GM23248 (cell line): ENCODE measurements at places on chromosomes 4 and X. TPM values are rescaled to one million over a fixed set of nuclear protein-coding genes. Genes with fewer than 3 reads are reported as not detected.

The PIR gene
- total RNA-seq, result 0.76 and 1.7 TPM in 2 replicates

DNA sequence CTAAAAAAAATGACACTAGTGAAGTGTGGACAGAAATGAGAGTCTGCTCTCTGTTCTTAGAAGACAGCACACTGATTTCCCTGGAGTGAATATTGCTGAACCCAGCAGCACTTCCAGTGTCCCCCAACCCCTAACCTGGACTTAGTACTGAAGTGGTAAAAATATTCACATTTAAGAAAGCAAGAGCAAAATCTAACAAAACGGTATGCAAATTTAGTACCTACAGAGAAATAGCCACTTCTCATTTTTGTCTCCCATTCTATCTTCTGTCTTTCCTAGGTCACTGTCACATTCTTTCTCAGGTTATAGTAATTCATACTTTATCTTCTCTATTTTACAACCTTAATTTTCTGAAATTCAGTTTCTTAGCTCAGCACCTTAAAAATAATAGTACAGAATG lies 274.7 kb downstream of the CFAP299 start:
- no peak overlapping the region for H3K27ac ChIP-seq
- H3K4me3 ChIP-seq, result no peak overlapping the region
- peaks cover 13% of the 10 kb centered on the region for H3K4me1 ChIP-seq
- peaks cover 8% of the 10 kb centered on the region for H3K27me3 ChIP-seq
- no peaks in the 10 kb centered on the region for H3K36me3 ChIP-seq

GRCh38 chrX:132463411-132463810 lies 25.4 kb downstream of the MBNL3 start:
- H3K27ac ChIP-seq, result no peak overlapping the region
- H3K27me3 ChIP-seq, result no peaks in the 10 kb centered on the region
- H3K36me3 ChIP-seq, result no peaks in the 10 kb centered on the region
- no peak overlapping the region for H3K4me3 ChIP-seq
- H3K4me1 ChIP-seq, result peaks cover 8% of the 10 kb centered on the region

DNA sequence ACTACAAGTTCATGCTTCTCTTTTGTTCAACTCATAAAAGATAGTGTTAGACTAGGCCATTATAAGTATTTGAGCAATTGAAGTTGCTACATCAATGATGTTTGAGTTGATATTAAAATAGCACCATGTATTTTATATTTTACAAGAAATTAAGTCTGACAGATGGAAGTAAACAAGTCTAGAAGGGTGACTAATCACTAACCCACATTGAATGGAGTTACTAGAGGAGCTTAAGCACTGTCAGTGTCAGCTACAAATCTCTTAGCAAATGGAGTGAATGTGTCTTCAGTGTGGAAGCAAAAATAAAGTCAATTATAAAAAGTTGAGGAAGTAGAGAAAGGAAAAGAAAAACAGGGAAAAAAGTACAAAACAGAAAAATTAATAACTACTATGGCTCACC lies 592.5 kb downstream of the PCDH18 start:
- peak; percentile 7 for DNase-seq
- no peaks in the 10 kb centered on the region; the same call in 1 of the 2 replicates for H3K4me1 ChIP-seq
- no peaks in the 10 kb centered on the region for H3K27me3 ChIP-seq
- no peaks in the 10 kb centered on the region for H3K36me3 ChIP-seq
- H3K4me3 ChIP-seq, result no peak overlapping the region

DNA sequence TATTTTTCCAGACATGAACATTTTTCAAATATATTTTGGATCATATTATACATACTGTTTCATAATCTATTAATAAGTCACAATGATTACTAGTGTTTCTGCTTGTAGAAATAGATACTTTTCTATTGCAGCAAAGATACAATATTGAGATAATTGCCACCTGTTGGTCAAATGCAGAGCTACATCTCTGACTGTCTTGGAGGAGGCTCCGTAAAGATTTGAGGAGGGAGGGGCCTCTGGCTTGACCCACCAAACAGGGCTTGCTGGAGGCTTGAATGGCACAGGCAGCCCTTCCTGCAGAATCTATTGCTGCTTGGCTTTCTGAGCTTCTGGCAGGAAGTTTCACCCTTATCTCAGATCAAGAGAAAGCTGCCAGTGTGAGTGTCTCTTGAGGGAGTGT lies 99.3 kb upstream of the ARMCX2 start:
- no peaks in the 10 kb centered on the region for H3K27me3 ChIP-seq
- H3K4me1 ChIP-seq, result no peaks in the 10 kb centered on the region
- DNase-seq, result peak; percentile 60
- no peak overlapping the region for H3K4me3 ChIP-seq
- H3K36me3 ChIP-seq, result no peaks in the 10 kb centered on the region

DNA sequence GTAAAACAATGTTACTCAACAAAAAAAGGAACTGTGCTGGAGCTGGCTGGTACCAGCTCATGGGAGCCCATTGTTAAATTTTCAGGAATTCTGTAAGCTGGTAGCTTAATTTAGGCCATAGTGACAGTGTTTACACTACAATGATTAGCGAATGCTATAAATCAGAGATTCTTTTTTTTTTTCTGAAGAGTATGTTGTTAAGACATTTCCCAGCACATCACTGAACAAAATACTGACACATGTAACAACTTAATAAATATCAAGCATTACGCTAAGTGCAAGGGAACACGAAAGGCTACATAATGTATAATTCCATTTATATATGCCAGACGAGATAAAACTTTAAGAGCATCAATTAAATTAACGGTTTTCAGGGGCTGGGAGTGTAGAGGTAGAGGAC lies 4.4 kb downstream of the WDFY3 start:
- H3K4me1 ChIP-seq, result peaks cover 17% of the 10 kb centered on the region
- H3K36me3 ChIP-seq, result no peaks in the 10 kb centered on the region

DNA sequence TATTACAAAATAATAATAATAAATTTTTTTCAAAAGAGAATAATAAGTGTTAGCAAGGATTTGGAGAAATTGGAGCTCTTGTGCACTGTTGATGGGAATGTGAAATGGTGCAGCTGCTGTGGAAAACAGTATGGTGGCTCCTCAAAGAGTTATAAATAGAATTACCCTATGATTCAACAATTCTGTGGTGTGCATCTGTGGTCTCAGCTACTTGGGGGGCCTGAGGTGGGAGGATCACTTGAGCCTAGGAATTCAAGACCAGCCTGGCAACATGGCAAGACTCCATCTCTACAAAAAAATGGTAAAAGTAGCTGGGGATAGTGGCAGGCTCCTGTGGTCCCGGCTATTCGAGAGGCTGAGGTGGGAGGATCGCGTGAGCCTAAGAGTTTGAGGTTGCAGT lies 19.6 kb downstream of the MND1 start:
- H3K27ac ChIP-seq, result no peak overlapping the region
- DNase-seq, result no peak
- no peaks in the 10 kb centered on the region for H3K27me3 ChIP-seq
- no peak overlapping the region for H3K4me3 ChIP-seq
- no peaks in the 10 kb centered on the region; the same call in 1 of the 2 replicates for H3K36me3 ChIP-seq

DNA sequence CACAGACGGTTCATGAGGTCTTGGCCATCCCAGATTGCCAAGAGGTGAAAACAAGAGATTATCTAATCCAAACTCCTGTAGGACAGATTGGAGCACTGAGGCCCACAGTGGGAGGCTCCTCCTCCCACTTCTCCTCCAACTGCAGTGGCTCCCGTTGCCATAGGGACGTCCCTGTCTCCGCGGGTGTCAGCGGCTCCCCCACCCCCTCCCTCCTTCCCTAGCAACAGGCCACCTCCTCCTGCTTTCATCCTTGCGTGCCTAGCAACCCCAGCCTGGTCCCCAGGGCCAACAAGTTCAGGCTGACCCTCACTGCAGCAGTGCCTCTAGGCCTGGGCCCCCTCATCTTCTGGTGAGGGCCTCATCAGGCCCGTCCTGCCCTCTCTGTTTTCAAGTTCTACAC lies 6.8 kb upstream of the IQSEC2 start:
- H3K4me3 ChIP-seq, result no peak overlapping the region; the same call in 1 of the 2 replicates
- no peaks in the 10 kb centered on the region for H3K36me3 ChIP-seq
- no peaks in the 10 kb centered on the region for H3K27me3 ChIP-seq
- peak overlapping the region; percentile 63 for H3K27ac ChIP-seq
- H3K4me1 ChIP-seq, result peaks cover 11% of the 10 kb centered on the region

DNA sequence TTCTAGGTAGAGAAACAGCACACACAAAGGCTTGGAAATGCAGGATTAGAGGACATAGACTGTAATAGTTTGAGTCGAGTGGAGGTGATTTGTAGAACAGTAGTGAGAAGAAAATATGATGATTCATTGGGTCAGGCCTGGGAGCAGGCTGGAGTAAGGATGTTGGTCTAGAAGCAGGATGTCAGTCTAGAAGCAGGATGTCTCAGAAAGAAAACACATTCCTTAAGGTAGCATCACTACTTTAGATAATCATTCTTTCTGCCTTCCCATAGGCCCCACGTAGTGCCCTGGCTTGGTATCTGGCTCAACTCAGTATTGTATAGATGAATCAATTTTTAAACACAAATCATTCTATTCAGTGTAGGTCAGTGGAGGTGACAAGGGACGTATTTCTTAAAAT lies 11.2 kb upstream of the DACH2 start:
- no peak overlapping the region for H3K27ac ChIP-seq
- no peaks in the 10 kb centered on the region for H3K27me3 ChIP-seq
- H3K4me3 ChIP-seq, result no peak overlapping the region
- no peaks in the 10 kb centered on the region for H3K36me3 ChIP-seq

The LIMCH1 gene
- total RNA-seq, result 17.4 and 28.5 TPM in 2 replicates

The RNF128 gene
- total RNA-seq, result 0.54 TPM in 1 of 2 replicates, not detected in the other

DNA sequence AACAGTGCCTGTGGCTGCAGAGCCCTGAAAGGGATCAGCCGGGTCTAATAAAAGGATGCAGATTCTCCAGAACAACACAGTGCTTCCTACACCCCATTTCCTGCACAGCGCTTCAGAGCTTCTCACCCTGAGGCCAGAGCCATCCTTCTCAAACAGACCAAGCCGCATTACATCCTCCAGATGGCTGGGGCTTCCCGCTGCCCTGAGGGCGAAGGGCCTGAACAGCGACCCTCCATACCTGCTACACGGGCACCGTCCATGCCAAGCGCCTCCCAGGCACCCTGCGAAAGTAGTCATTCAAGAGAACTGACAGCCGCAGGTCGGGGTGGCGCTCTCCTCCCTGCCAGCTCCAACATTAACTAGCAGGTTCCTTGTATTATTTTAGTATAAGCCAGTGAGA lies 36.5 kb downstream of the ACOX3 start:
- H3K27ac ChIP-seq, result no peak overlapping the region
- H3K4me3 ChIP-seq, result no peak overlapping the region
- H3K4me1 ChIP-seq, result no peaks in the 10 kb centered on the region
- H3K27me3 ChIP-seq, result no peaks in the 10 kb centered on the region
- no peak for DNase-seq

The TRIM60 gene
- not detected in 2 replicates for total RNA-seq

The SMIM31 gene
- not detected in 2 replicates for total RNA-seq

GRCh38 chrX:154605566-154605965 lies 13.5 kb downstream of the CTAG1B start:
- no peak for DNase-seq
- no peaks in the 10 kb centered on the region for H3K36me3 ChIP-seq
- peaks cover 21% of the 10 kb centered on the region for H3K4me1 ChIP-seq
- H3K27me3 ChIP-seq, result no peaks in the 10 kb centered on the region
- H3K4me3 ChIP-seq, result no peak overlapping the region

DNA sequence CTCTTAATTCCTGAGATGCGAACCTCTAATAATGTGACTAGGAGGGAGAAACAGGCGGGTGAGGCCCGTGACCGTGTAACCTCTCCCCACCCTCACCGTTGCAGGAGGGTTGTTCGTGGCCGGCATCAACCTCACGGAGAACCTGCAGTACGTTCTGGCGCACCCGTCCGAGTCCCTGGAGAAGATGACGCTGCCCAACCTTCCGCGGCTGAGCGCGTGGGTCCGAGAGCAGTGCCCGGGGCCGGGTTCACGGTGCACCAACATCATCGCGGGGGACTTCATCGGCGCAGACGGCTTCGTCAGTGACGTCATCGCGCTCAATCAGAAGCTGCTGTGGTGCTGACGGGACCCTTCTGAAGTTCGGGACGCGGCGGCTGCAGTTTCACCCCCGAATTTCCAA lies 17.8 kb downstream of the PLCXD1 start:
- no peak for DNase-seq
- H3K36me3 ChIP-seq, result peaks cover 6% of the 10 kb centered on the region; the same call in 1 of the 2 replicates
- H3K27ac ChIP-seq, result no peak overlapping the region
- H3K4me3 ChIP-seq, result no peak overlapping the region
- H3K4me1 ChIP-seq, result no peaks in the 10 kb centered on the region

The RTL9 gene
- 0.13 and 0.97 TPM in 2 replicates for total RNA-seq

DNA sequence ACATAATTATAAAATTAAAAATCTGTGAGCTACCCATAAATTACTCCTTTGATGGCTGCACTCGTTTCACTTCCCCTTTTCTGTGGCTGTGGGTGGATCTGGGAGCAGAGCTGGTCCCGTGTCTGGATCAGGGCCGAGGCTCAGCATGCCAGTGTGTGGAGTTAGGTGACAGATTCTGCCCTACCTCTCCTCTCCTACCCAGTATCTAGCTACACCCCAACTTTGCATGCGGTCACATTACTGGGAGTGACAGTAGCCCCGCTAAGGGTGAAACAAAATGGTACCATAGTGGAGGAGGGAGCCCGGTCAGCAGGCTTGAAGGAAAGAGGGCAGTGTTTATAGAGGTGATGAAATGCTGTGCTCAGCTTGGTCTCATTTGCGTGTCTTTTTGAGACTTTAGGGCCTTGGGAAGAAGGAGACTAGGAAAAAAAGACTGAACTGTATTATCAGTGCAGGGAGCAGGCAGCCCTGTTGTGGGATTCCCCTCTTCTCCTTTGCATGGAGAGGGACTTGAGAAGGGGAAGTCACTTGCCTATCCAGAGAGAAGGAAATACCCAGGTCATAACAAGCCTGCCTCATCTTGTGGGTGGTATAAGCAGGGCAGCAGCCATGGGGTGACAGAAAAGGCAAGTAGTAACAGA lies 48.4 kb downstream of the ARHGAP10 start:
- H3K27me3 ChIP-seq, result no peaks in the 10 kb centered on the region
- no peaks in the 10 kb centered on the region for H3K36me3 ChIP-seq
- no peak for DNase-seq
- no peak overlapping the region for H3K27ac ChIP-seq
- peaks cover 17% of the 10 kb centered on the region for H3K4me1 ChIP-seq

GRCh38 chr4:139844057-139844456 lies 178.4 kb downstream of the MGST2 start:
- H3K27ac ChIP-seq, result no peak overlapping the region
- DNase-seq, result peak; percentile 46
- H3K4me3 ChIP-seq, result no peak overlapping the region
- no peaks in the 10 kb centered on the region for H3K4me1 ChIP-seq

- H3K27ac ChIP-seq, result no peak overlapping the region
- DNase-seq, result no peak
- H3K27me3 ChIP-seq, result no peaks in the 10 kb centered on the region
Measured at GRCh38 chr4:27184508-27185155, 324.0 kb downstream of the STIM2 start.

GRCh38 chr4:155712846-155713245 lies 46.0 kb upstream of the GUCY1B1 start:
- H3K4me1 ChIP-seq, result no peaks in the 10 kb centered on the region
- H3K4me3 ChIP-seq, result no peak overlapping the region
- no peaks in the 10 kb centered on the region for H3K36me3 ChIP-seq

The FANCB gene
- 6.4 and 9.7 TPM in 2 replicates for total RNA-seq

- H3K36me3 ChIP-seq, result no peaks in the 10 kb centered on the region
- no peaks in the 10 kb centered on the region; the same call in 1 of the 2 replicates for H3K4me1 ChIP-seq
- no peaks in the 10 kb centered on the region for H3K27me3 ChIP-seq
Measured at GRCh38 chr4:100054071-100054470, 104.0 kb upstream of the H2AZ1 start.

DNA sequence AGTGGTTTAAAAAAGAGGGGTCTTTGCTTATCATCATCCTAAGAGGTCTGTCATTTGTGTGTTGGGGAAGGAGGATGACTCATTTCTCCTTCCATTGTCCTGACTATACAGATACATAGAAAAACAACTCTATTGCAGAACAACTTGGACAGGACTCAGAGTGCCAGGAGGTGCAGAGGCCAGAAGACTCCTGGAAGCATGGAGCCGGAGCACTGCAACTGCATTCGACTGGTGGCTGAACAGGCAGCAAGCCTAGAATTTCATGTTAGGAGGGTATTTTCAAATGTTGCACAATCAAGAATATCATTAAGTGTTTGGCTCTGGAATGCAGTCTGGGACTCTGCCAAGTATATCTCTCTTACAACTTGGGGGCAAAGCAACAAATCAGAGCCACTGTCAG lies 35.0 kb upstream of the MAML3 start:
- H3K4me1 ChIP-seq, result 0 out of 2 replicates have a peak, but pooled peaks cover 8% of the 10 kb centered on the region
- H3K27me3 ChIP-seq, result no peaks in the 10 kb centered on the region
- no peaks in the 10 kb centered on the region for H3K36me3 ChIP-seq
